Stimulated activated CD8-positive, alpha-beta memory T cell treated with anti-CD3 and anti-CD28 coated beads, Interleukin-4, amount 100 ng/mL, for 1 hour (primary cell): ENCODE measurements at places on chromosomes 1 and 21.

- DNase-seq = no peak
Measured at GRCh38 chr1:200211157-200211556, 183.6 kb downstream of the NR5A2 start.

GRCh38 chr1:246608616-246609376 is 42.5 kb downstream of the CNST start:
- no peak for DNase-seq

GRCh38 chr1:160021376-160022074 is 10.3 kb downstream of the PIGM start:
- no peak for DNase-seq

- DNase-seq = no peak
Measured at GRCh38 chr1:235657747-235658526, 8.4 kb upstream of the GNG4 start.

DNA sequence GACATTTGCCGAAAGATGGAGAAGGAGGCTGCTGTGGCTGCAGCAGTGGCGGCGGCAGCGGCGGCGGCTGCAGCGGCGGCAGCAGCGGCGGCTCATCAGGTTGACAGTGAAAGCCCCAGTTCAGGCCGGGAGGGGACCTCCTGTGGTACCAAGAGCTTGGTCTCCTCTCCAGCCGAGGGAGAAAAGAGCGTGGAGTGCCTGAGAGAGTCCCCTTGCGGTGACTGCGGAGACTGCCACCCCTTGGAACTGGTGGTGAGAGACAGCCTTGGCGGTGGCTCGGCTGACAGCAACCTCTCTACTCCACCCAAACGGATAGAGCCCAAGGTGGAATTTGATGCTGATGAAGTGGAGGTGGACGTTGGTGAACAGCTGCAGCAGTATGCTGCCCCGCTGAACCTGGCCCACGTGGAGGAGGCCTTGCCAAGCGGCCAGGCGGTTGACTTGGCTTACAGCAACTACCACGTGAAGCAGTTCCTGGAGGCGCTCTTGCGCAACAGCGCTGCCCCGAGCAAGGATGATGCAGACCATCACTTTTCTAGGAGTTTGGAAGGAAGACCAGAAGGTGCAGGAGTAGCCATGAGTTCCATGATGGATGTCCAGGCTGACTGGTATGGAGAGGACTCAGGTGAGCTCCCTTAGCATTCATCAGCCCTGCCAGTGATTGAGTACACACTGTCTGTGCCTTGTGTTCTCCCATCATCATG is 6.3 kb downstream of the ZBTB8B start:
- no peak for DNase-seq

- no peak for DNase-seq
Measured at GRCh38 chr1:62117018-62117750, 77.5 kb upstream of the L1TD1 start.

- DNase-seq = no peak
Measured at GRCh38 chr1:54499360-54500106, 48.5 kb upstream of the ACOT11 start.

- no peak for DNase-seq
Measured at GRCh38 chr21:33395891-33396331, 7.3 kb upstream of the IFNGR2 start.

GRCh38 chr1:60918867-60919266 is 163.5 kb upstream of the NFIA start:
- DNase-seq = no peak

GRCh38 chr1:183911285-183911684 is 106.4 kb downstream of the RGL1 start:
- no peak for DNase-seq
